ENCODE measurements at places on chromosomes 13 and 19. TPM values are rescaled to one million over a fixed set of nuclear protein-coding genes. Genes with fewer than 3 reads are reported as not detected.

Gene ALG11
- 15.7 TPM for total RNA-seq

Gene ZSCAN4
- total RNA-seq, result not detected

Gene PCSK4
- total RNA-seq, result 4.0 TPM

Gene SLAIN1
- total RNA-seq, result 0.17 TPM

Gene HIF3A
- 7.6 TPM for total RNA-seq

Gene FCAR
- not detected for total RNA-seq

All from smooth muscle cell of trachea (primary cell).